ENCODE measurements at places on chromosomes 2 and 18. TPM values are rescaled to one million over a fixed set of nuclear protein-coding genes. Genes with fewer than 3 reads are reported as not detected.

DNA sequence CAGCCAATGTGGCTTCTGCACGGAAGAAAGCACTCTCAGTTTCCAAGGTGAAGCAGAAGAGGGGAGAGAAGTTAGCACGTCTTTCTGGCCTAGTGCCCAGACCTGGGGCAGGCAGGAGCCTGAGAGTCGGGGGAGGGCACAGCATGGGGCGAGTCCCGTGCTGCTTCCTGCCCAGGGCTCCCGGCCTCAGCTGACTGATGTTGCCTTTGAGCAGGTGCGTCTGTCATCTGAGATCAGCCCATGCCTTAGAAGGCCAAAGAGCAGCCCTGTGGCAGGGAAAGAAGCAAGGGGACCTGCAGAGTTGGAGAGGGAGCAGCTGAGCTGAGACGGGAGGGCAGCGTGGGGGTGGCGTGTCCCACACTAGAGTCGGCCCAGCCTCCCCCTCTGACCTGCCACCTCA lies 3.3 kb downstream of the KCNIP3 start:
- H3K27me3 ChIP-seq, result no peaks in the 10 kb centered on the region
- no peak overlapping the region for H3K4me3 ChIP-seq
- peak; percentile 47 for DNase-seq
- no peaks in the 10 kb centered on the region for H3K36me3 ChIP-seq
- H3K4me1 ChIP-seq, result peaks cover 90% of the 10 kb centered on the region
- no peak overlapping the region for H3K27ac ChIP-seq

DNA sequence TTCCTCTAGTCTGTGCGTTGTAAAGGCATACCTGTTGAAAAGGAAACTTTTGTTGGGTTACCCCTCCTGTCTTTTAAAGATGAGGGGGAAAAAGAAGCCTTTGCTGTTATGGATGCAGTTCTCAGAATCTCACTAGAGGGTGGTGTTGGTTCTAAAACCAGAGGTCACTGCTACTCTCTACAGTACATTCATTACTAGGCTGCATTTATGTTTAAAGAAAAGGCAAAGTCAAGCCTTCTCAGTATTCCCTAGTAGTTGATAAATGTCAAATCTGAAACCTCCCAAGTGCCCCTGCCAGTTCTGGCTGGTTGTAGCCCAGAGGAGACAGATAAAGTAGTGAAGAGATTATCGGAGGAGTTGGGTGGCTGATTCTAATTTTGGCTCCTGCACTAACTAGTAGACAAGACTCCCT lies 1.4 kb upstream of the PLCL1 start:
- H3K27ac ChIP-seq, result no peak overlapping the region
- peak; percentile 82 for DNase-seq
- no peak overlapping the region for H3K4me3 ChIP-seq

Gene COL4A3
- total RNA-seq, result under 0.01 TPM

DNA sequence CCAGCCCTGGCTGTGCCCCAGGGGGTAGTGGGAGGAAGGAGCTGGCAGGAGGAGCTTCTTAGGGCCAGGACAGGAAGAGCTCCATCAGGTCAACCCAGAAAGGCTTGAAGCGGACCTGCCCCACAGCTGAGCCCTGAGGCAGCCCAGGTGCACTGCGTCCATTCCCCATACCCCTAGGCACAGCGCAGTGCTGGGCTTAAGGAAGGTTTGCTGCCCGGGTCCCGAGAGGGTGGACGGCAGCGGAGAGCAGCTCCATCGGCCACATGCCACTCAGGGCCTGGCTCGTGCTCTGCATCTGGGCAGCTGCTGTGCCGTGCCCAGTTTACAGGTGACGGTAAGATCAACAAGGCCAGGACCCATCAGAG lies 26.4 kb downstream of the DNMT3A start:
- peaks cover 25% of the 10 kb centered on the region for H3K36me3 ChIP-seq
- H3K4me3 ChIP-seq, result no peak overlapping the region
- DNase-seq, result no peak
- no peaks in the 10 kb centered on the region for H3K27me3 ChIP-seq

DNA sequence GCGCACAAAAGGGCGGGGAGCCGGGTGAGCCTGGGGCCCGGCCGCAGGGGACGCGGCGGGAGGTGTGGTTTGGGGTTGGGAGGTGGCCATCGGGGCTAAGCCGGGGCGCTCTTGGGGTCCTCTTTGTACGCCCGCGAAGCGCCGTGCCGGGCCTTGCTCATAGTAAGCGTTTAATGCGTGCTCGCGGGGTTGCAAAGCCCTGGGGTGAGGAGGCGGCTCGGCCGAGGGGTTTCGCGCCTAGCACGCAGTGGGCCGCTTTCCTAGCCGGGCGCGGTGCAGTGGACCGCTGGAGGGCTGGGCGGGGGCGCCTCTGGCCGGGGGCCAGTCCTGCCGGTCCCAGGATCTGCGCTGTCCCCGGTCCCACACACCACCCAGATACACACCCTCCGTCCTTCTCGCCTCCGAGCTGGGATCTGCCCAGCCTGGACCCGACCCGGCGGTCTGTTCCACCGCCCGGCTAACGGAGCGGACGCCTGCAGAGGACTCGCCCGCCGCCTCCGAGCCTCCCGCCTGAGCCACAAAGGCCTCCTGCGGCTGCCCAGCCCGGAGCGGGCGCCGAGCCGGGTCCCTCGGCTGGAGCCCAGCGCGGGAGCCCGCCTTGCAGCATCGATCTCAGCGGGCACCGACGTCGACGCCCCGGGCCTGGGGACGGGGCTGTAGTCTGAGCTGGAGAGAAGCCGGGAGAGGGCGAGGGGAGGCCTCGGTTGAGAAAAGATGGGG lies 564 bp downstream of the DPYSL5 start:
- H3K27me3 ChIP-seq, result peaks cover 67% of the 10 kb centered on the region
- no peak overlapping the region for H3K27ac ChIP-seq
- peak overlapping the region; percentile 41 for H3K4me3 ChIP-seq
- peaks cover 46% of the 10 kb centered on the region for H3K4me1 ChIP-seq

GRCh38 chr2:41475959-41476358 lies 571.9 kb upstream of the PKDCC start:
- no peak overlapping the region for H3K4me3 ChIP-seq
- no peaks in the 10 kb centered on the region for H3K36me3 ChIP-seq
- no peaks in the 10 kb centered on the region for H3K4me1 ChIP-seq
- no peak overlapping the region for H3K27ac ChIP-seq

- H3K27me3 ChIP-seq, result no peaks in the 10 kb centered on the region
- DNase-seq, result peak; percentile 11
- peaks cover 6% of the 10 kb centered on the region for H3K4me1 ChIP-seq
- H3K4me3 ChIP-seq, result no peak overlapping the region
- H3K36me3 ChIP-seq, result peaks cover 29% of the 10 kb centered on the region
Measured at GRCh38 chr2:98601532-98602132, 6.7 kb downstream of the COA5 start.

DNA sequence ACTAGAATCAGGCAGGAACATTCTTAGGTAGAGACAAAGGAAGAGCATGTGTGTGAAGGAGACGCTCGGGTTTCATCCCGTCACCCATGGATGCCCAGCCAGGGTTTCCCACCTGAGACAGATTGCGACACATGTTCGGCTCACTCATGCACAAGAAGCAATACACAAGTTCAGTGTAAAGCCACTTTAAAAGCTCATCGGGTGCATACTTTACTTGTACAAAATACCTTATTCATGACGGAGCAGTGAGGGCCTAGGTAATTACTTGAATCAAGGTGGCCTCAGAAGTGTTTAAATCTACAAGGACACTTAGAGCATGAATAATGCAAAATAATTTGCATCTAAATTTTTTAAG lies 42.0 kb downstream of the ZEB2 start:
- H3K27ac ChIP-seq, result no peak overlapping the region
- no peak for DNase-seq
- H3K27me3 ChIP-seq, result no peaks in the 10 kb centered on the region
- peaks cover 20% of the 10 kb centered on the region for H3K4me1 ChIP-seq

- no peaks in the 10 kb centered on the region for H3K36me3 ChIP-seq
- H3K4me1 ChIP-seq, result no peaks in the 10 kb centered on the region
- H3K27me3 ChIP-seq, result no peaks in the 10 kb centered on the region
- DNase-seq, result no peak
- no peak overlapping the region for H3K4me3 ChIP-seq
Measured at GRCh38 chr2:145591109-145591809, 1071.3 kb upstream of the ZEB2 start.

Gene COBLL1
- 7.0 TPM for total RNA-seq

DNA sequence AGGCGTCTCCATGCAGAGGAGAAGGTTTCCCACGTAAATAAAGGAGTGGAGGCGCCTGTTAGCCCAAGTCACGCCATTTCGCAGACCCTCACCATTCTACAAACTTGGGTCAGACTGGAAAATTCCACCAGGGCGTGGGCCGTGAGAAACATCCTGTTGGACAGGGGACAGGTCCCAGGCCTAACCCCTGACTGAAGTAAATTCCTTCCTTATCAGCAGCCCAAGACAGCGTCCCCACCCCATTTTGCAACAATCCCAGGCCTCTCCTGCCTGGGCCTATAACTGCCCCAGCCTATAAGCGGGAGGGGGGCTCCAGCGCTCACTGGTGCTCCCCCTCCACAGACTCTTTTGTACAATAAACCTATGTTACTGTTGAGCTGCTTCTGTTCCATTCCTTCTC lies 57.3 kb upstream of the CBLN2 start:
- no peak overlapping the region for H3K4me3 ChIP-seq
- H3K4me1 ChIP-seq, result no peaks in the 10 kb centered on the region
- no peak for DNase-seq
- H3K27me3 ChIP-seq, result no peaks in the 10 kb centered on the region

GRCh38 chr2:20536619-20537422 lies 89.9 kb downstream of the RHOB start:
- no peaks in the 10 kb centered on the region for H3K36me3 ChIP-seq
- H3K27me3 ChIP-seq, result no peaks in the 10 kb centered on the region
- H3K27ac ChIP-seq, result peak overlapping the region; percentile 7
- no peak overlapping the region for H3K4me3 ChIP-seq

GRCh38 chr2:120223034-120223912 lies at the start of gene TMEM185B:
Gene TMEM185B, minus strand, starts transcription at chr2:120223400. Its CDS starts 424 bp downstream, at chr2:120222976.
- H3K4me3 ChIP-seq, result peak within 1 kb of the TSS; percentile 74
- H3K36me3 ChIP-seq, result peaks cover 29% of the 10 kb centered on the region
- H3K27me3 ChIP-seq, result peaks cover 12% of the 10 kb centered on the region
- H3K27ac ChIP-seq, result peak within 1 kb of the TSS; percentile 74
- peaks cover 15% of the 10 kb centered on the region for H3K4me1 ChIP-seq
- peak; percentile 91 for DNase-seq

DNA sequence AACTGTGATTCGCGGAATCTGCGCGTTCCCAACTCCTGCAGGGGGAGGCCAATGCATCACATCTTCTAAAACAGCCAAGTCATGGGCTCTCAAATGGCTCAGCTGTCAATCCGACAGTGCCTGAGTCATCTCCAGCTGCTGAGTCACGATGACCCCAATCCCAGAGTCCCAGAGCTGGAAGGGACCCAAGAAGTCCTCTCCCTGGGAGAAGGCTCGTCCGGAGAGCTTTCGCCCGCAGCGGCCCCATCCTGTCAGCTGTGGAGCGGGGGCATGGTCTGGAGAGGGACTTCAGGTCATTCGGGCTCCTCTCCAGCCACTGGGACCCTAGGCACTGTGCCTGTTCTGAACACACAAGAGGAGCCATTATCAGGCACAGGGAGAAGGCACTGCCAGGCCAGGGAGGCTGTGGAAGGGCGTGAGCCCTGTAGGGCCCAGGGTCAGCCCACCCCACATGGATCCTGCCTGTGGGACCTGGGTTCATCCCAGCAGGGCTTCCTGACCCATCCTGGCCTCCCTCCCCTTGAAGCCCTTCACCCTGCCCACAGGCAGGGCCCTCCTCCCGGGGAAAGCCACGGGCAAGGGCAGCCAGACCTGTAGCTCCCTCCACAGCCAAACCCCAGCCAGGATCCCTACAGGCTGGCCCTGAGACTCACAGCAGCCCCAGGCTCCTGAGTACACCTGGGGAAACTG lies 47.6 kb upstream of the GPC1 start:
- H3K4me1 ChIP-seq, result peaks cover 72% of the 10 kb centered on the region
- H3K4me3 ChIP-seq, result no peak overlapping the region
- peak; percentile 75 for DNase-seq
- H3K27ac ChIP-seq, result no peak overlapping the region
- no peaks in the 10 kb centered on the region for H3K36me3 ChIP-seq
- no peaks in the 10 kb centered on the region for H3K27me3 ChIP-seq

DNA sequence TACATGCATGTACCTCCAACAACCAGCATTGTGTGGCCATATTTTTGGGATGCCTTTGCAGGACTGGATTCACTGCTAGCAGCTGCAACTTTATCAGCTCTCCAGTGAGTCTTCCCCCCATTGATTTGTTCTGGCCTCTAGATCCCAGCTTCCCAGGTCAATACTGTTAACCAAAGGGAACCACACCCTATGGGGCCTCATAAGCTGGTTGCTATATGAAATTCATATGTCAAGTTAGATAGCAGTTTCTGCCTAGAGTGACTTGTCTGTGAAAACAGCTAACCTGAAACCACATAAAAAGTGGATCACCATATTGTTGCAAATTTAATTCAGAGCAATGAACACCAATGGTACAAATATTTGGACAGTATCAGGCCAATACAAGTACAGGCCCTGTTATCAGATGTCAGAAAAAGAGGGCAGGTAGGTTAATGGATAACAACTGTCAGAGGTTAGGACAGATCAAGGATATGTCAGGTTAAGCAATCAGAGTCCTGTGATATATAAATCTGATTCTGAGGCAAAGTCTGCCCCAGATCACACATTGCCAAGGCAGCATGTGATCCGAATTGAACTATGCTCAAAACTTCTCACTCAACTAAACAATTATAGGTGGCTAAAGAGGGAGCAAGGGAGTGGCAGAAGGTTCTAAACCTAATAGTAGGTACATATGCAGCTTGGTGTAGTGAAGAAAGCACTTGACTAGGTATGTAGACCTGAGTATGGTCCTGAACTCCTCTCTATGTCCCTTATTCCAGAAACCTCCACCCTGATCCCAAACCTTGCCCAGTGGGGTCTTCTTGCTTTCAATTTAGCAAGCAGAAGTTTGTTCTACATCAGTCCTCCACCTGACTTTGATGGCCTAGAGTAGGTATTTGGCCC lies 310.2 kb upstream of the STON1 start:
- no peak overlapping the region for H3K4me3 ChIP-seq
- no peak overlapping the region for H3K27ac ChIP-seq
- no peaks in the 10 kb centered on the region for H3K27me3 ChIP-seq
- H3K4me1 ChIP-seq, result no peaks in the 10 kb centered on the region
- DNase-seq, result no peak

All from muscle of leg (tissue), 16 donors.